Naive thymus-derived CD4-positive, alpha-beta T cell (primary cell): ENCODE measurements at places on chromosomes 12 and 14.

DNA sequence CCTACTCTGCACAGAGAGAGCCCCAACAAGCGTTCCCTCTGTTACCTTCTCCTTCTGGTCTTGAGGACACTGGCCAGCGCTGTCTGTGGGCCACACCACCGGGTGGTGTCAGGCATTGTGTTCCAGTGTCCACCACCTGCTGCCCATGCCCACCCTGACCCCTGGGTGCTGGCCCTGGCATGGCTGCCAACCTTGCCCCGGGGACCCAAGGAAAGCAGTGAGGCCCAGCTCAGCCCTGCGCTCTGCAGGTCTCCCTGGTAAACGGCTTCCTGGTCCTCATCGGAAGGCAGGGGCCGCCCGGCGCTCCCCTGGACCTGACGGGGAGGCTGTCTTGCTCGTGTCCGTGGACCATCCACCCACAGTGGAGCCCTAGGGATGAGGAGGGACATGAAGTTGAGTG, 21.8 kb upstream of the MEG3 start:
- no peak for DNase-seq

DNA sequence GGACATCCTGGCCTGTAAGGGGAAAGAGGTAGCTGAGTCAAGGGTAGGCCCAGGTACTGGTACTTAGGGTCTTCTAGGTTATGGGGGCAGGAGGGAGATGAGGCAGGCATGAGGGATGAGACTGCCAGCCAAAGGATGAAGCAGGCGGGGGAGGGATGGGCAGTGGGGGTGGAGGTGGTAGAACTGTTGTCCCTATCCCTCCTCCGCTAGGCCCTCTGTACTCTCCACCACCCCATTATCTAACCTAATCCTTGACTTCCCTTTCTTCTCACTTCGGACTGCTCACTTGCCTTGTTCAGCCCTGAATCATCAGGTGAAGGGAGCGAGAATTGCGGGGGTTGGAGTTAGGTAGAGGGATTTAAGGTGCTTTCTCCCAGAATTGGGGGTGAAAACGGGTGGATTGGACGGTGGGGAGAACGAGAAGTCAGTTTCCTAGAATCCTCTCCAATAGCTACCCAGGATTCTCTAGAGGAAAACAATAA, 562 bp downstream of the PAN2 start:
- DNase-seq, result no peak

- DNase-seq, result no peak
Observed at GRCh38 chr12:101551362-101552114, 43.2 kb upstream of the MYBPC1 start.

- DNase-seq, result no peak
Observed at GRCh38 chr12:18145924-18146323, 55.9 kb upstream of the RERGL start.
